ENCODE measurements at places on chromosomes 5 and 9. TPM values are rescaled to one million over a fixed set of nuclear protein-coding genes. Genes with fewer than 3 reads are reported as not detected.

- H3K4me3 ChIP-seq = no peak overlapping the region
- H3K36me3 ChIP-seq = no peaks in the 10 kb centered on the region
- H3K4me1 ChIP-seq = no peaks in the 10 kb centered on the region
- H3K27ac ChIP-seq = no peak overlapping the region
- DNase-seq = no peak
These were observed 138.3 kb downstream of the ZDHHC21 start for GRCh38 chr9:14554886-14555285.

GRCh38 chr5:5558102-5558501 lies 135.6 kb downstream of the ICE1 start:
- no peak overlapping the region for H3K4me3 ChIP-seq
- no peak for DNase-seq

DNA sequence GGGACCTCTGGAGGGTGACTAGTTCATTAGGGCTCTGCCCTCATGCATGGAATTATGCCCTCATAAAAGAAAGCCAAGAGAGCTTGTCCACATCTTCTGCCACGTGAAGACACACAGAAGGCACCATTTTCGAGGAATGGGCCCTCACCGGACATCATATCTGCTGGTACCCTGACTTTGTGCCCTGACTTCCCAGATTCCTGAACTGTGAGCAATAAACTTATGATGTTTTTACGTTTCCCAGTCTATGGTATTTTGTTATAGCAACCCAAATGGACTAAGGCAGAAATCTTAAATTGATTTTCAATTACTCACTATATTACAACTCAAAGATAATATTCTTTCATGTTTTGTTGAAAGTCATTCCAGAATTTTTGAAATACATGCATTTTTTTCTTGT lies 163.8 kb upstream of the PAPPA start:
- no peak for DNase-seq
- H3K36me3 ChIP-seq = no peaks in the 10 kb centered on the region
- no peaks in the 10 kb centered on the region for H3K27me3 ChIP-seq
- H3K4me3 ChIP-seq = no peak overlapping the region
- H3K27ac ChIP-seq = no peak overlapping the region

GRCh38 chr5:143195491-143195890 lies 208.0 kb downstream of the NR3C1 start:
- H3K4me1 ChIP-seq = no peaks in the 10 kb centered on the region
- no peak overlapping the region for H3K4me3 ChIP-seq
- H3K27ac ChIP-seq = no peak overlapping the region

GRCh38 chr5:35115920-35116319 lies 68.2 kb upstream of the AGXT2 start:
- no peaks in the 10 kb centered on the region for H3K4me1 ChIP-seq
- DNase-seq = no peak
- no peak overlapping the region for H3K27ac ChIP-seq
- H3K36me3 ChIP-seq = no peaks in the 10 kb centered on the region
- H3K4me3 ChIP-seq = no peak overlapping the region

Gene F12
- total RNA-seq = not detected
